ENCODE measurements at places on chromosomes 6 and 20.

GRCh38 chr6:169501777-169502313 lies 200.0 kb downstream of the WDR27 start:
- DNase-seq = no peak

DNA sequence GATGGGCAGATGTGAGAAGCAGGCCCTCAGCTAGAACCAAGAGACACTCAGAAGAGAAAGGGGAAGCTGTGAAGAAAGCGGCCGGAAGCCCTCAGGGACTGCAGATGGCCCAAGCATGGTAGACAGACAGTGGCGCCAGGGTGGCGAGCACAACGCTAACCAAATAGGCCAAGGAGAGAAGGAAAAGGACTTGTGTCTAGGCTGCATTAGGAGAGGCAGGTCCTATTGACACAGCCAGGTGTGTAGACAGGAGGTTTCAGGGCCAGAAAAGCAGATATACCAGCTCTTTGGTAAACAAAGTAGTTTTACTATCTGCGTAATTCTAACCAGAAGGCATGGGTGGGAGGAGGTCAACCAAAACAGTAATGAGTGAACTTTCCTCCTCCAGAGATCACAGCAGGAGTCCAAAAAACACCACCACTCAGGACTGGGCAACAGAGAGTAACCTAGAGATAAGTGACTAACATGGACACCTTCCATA lies 15.8 kb upstream of the MAP7 start:
- DNase-seq = no peak

- DNase-seq = no peak
Observed at GRCh38 chr6:120077489-120077888, 727.9 kb upstream of the MAN1A1 start.

DNA sequence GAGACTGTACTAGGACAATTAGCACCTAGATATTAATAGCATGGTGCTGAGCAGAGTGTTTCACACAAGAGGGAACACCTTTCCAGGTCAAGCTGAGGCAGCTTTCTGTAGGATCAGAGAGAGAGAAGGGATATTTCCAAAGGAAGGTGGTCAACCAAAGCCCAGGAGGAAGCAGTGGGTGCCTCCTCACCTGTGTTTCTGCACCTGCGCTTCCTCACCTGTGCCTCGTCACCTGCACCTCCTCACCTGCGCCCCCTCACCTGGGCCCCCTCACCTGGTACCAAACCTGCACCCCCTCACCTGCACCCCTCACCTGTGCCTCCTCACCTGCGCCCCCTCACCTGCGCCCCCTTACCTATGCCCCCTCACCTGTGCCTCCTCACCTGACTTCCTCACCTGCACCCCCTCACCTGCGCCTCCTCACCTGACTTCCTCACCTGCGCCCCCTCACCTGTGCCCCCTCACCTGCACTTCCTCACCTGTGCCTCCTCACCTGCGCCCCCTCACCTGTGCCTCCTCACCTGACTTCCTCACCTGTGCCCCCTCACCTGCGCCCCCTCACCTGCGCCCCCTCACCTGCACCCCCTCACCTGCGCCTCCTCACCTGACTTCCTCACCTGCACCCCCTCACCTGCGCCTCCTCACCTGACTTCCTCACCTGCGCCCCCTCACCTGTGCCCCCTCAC lies 67.9 kb downstream of the TTLL2 start:
- no peak for DNase-seq

DNA sequence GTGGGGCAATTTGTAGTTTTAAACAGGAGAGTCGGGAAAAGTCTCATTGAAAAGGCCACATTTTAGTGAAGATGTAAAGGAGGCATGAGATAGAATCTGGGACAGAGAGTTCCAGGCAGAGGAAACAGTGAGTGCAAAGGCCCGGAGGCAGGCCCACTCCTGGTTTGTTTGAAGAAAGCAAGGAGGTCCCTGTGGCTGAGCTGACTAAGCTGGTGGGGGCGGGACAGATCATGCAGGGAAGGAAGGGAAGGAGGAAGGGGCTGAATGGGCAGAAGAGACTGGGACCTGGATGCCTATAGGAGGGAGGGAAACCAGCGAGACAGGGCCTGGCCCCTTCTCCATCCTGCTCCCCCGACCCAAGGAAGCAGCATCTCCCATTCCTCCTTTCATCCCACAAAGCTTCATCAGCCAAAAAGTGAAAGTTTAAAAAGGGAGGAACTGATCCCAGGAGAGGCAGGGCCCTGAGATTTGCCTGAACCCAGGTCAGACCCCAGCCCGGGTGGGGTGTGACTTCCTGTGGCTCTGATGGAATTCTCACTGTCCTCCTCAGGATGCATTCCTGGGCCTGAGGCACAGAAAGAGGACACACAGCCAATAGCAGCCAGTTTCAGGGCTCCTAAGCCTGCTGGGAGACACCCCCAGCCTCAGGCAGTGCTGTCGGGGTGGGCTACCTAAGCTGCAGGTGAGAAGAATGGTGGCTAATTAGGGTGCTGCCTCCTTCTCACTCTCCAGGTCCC lies 54.2 kb upstream of the SIRPA start:
- DNase-seq = no peak

DNA sequence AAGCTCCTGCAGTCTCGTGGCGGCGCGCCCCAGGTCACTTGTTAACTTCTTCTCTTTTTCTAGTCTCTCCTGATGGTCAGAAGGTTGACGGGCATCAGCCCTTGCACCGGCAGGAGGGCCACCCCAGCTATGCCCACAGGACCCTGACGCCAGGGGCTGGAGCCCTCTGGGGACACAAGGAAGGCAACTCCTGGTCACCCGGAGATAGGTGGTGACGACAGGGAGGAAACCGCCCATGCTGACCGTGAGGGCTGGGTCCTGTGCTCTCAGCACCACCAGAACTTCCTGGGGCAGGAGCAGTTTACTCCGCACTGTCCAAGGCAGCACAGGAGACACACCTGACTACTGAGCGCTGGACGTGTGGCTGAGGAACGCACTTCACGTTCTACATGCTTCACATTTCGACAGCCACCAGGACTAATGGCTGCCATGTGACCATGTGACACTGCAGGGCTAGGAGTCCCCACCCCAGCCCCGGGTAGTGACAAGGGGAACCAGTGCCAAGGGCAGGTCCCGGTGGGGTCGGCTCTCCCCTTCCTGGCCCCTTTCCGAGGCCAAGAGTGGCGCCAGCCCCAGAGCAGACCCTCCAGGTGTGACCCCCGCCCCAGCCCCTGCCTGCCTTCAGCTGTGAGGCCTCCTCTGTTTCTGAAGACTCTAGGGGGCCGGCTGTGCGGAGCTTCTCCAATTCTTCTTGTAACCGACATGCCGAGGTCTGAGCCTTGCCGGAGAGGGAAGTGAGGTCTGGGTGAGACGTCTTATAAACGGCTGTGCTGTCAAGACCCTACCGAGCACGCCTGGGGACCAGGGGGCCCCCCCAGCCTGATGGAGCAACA lies 45.2 kb downstream of the DSTN start:
- DNase-seq = no peak

- no peak for DNase-seq
Observed at GRCh38 chr6:4903751-4904370, 100.0 kb downstream of the RPP40 start.

GRCh38 chr6:82396964-82397751 lies 33.5 kb downstream of the TPBG start:
- DNase-seq = no peak

GRCh38 chr6:33566182-33567084 lies 13.6 kb downstream of the BAK1 start:
- DNase-seq = no peak

DNA sequence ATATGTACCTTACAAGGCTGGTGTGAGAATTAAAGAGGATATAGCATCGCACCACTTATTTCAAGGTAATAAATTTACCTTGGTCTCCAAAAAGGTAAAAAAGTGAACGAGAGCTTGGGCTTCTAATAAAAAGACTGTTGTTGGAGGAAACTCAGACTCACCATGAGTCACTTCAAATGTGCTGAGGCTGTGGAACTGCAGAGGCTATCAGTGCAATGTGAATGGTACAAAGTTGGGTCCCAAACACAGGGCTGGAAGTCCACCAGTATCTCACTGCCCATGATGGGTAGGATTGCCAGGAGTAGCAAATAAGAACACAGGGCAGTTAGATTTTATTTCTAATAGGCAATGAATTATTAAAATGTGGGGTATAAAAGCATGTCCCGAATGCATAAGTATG lies 200.6 kb downstream of the MAFB start:
- DNase-seq = no peak

GRCh38 chr6:7157752-7158616 lies 50.2 kb downstream of the RREB1 start:
- DNase-seq = no peak

DNA sequence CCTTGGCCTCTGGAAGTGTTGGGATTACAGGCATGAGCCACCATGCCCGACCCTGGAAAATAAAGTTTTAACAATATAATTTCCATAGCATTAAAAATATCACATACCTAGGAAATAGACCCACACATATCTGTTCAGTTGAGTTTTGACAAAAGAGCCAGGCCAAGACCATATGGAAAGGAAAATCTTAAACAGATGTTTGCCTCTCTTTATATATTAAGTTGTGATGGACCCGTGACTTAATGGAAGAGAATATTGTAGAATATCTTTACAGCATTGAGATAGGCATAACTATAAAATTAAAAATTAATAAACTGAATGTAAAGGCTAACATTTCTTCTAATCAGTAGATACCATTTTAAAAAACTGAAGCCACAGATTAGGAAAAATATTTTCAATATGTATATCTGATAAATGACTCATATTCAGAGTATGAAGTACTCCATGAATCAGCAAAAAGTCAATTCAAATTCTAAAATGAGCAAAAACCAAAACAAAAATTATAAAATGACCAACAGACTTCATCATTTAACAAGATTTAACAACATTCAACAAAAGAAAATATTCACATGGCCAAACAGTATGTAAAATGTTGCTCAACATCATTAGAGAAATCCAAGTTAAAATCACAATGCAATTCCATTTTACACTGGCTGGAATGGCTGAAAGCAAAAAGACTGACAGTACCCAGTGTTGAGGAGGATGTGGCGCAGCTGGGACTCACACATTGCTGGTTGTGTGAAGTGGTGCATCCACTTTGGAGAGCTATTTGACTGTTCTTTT lies 43.3 kb downstream of the GTF2H5 start:
- DNase-seq = no peak

- DNase-seq = no peak
Observed at GRCh38 chr6:128710315-128710714, 172.6 kb upstream of the LAMA2 start.

DNA sequence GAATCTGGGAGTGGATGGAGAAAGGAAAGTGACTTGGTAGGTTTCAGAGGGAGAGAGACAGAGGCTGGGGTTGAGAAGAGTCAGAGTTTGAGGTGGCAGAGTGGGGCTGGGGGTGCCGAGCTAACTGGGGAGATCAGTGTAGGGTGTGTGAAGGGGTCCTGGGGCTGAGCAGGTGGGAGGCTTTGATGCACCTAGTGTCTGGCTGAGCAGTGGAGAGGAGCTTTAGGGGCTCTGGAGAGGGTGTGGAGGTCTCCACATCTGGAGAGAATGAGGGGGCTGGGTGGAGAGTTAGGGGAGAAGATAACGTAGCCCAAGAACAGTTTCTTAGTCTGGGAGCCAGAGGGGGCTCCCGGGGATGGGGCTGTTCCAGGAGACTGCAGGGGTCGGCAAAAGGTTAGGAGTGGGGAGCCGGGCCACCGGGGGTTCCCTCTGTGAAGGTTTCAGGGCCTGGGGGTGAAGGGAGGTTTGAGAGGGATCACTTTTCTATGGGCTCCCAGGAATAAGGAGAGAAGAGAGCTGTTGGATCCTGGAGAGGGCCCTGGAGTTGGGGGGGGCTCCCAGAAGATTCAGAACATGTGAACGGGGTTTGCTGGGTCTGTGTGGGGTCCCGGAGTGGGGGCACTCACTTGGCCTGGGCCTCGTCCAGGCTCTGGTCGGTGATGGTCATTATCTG lies 797 bp downstream of the PBX2 start:
- DNase-seq = no peak

- no peak for DNase-seq
Observed at GRCh38 chr6:138088326-138088762, 18.9 kb downstream of the PERP start.

DNA sequence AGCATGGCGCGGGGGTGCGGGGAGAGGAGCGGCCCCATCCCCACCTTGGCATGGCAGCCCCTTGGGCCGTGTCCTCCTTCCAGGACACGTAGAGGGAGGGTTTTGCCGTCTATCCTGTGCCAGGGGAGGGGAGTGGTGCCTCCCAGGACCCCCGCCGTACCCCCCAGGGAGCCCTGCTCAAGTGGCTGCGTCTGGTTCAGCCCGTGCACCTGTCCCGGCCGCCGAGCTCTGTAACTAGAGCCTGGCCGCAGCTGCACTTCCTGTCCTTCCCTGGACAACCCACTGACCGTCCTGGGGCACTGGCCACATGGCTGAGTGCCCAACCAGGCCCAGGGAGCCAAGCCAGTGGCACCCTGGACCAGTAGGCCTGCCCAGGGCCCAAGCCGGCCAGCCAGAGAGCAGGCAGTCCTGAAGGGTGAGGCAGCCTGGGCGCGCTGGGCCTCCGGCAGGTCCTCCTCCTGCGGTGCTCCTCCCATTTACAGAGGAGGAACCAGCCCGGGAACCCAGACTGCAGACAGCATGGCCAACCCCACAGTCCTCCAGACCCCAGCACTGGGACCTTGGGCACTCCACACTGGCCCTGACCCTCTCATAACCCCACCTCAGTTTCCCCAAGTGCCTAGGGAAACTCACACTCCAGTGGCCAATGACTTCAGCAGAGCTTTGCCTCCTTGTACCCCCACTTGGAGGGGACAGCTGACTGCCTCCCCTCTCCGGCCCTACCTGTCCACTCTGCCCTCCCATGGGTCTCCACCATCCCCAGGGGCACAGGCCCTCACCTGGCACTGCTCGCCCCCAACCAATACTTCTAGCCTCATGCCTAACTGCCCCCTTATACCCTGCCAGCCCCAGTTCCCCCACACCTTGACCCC lies 8.7 kb downstream of the LAMA5 start:
- DNase-seq = no peak

DNA sequence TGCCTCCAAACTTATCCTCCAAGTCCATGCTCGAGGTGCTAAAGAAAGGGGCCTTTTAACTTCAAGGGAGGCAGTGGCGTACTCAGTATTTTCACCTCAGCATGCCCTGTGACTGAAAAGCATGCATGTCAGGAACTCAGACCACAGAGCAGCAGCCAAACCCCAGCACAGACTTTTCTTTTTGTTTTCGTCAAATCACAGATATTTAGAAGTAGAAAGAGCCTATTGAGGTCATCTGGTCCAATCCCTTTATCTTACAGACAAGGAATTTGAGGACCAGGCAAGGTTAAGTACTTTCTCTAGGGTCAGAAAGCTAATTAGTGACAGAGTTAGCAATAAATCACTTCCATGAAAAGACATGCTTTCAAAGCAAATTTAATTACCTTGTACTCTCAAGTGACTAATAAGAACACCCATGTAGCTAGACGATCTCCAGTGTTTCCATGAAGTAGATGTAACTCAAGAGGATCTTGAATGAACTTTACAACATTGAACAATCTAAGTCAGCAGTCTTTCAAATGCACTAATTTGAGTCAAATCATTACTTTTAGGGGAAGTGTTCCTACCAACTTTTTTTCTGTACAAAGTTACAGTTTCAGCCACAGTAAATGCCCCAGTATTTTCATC lies 35.9 kb downstream of the MOXD1 start:
- no peak for DNase-seq

GRCh38 chr6:36290668-36291620 lies 21.1 kb downstream of the PNPLA1 start:
- no peak for DNase-seq

- DNase-seq = no peak
Observed at GRCh38 chr6:82779041-82779440, 286.6 kb downstream of the UBE3D start.

- no peak for DNase-seq
Observed at GRCh38 chr6:168584249-168584648, 143.3 kb downstream of the SMOC2 start.

GRCh38 chr6:35719404-35719829 lies 17.4 kb upstream of the ARMC12 start:
- no peak for DNase-seq

GRCh38 chr6:154991207-154991606 lies 3.9 kb upstream of the TIAM2 start:
- DNase-seq = no peak
